Fibroblast of mammary gland (primary cell): ENCODE measurements at places on chromosomes 5 and 9.

DNA sequence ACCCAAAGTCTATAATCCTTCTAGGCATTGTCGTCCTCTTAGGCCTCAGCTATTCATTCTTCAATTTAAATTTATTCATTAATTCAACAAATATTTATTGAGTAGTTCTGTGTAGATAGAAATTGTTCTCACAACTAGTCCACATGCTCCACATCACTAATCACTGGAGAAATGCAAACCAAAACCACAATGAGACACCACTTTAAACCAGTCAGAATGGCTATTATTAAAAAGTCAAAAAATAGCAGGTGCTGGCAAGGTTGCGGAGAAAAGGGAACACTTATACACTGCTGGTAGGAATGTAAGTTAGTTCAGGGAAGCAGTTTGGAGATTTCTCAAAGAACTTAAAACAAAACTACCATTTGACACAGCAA is 51.1 kb upstream of the TNFSF15 start:
- peak; percentile 34 for DNase-seq

GRCh38 chr9:1461812-1462211 is 411.7 kb downstream of the DMRT2 start:
- DNase-seq, result no peak

DNA sequence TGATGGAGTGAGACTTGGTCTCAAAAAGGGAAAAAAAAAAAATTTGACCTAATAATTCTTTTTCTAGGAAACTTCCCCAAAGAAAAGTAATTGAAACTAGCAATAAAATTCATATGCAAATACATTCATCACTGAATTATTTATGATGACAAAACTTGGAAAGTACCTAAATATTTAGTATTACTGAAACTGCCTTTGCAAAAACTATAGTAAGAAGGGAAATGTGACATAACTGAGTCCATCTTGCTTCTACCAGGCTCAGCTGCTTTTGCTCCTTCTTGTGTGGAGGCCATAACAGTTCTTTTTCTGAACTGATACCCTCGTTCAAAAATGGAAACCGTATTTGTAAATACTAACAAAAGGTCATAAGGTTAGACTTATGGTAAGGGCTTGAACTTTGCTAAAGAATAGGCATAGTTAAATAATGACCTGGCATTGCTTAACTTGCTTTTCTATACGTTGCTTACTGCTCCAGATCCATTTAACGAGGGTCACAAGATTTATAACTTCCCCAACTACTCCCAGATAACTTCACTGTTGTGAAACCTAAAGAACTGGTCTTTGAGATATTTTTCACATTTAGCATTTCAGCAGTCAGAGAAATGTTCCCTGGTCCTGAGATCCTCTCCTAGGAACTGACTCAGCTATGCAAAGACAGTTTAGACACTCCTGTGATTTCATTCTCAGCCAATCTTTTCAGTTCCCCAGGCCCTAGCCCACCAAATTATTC is 68.4 kb downstream of the CFAP95 start:
- DNase-seq, result no peak

DNA sequence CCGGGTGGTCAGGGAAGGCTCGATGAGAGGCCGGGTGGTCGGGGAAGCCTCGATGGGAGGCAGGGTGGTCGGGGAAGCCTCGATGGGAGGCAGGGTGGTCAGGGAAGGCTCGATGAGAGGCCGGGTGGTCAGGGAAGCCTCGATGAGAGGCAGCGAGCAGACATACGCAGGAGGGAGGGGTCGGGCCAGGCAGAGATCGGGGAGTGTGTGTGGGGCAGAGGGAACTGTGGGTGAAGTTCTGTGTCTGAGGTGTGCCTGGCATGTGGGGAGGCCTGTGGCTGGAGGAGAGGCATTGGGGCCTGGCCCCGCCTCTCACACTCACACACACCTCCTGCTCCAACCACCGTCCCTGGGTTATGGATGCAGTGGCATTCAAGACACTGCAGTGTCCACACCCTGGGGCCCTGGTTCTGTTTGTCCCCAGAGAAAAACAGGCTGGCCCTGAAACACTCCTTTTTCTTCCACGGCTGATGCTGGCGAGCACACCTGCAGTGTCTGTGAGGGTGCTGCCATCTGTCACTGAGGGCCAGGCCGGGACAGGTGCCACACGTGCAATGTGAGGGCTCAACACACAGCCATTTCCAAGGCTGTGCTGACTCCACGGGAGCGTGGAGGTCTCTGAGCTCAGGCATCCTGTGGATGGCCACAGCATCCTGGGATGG is 6.5 kb upstream of the PLEKHG4B start:
- DNase-seq, result no peak

DNA sequence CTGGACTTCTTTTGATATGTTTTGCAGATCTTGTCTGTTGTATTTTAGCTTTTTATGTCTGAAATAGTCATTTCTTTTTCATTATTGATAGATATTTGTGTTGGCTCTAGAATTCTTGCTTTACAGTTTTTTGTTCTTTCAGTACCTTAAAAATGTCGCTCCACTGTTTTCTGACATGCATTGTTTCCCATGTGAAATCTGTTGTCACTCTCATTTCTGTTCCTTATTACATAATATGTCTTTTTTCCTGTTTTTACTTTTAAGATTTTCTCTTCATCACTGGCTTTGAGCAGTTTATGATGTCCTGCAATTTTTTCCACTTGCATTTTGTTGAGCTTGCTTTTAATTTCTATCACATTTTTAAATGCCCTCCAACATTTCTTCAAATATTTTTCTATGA is 270.4 kb upstream of the TARS1 start:
- peak; percentile 34 for DNase-seq

DNA sequence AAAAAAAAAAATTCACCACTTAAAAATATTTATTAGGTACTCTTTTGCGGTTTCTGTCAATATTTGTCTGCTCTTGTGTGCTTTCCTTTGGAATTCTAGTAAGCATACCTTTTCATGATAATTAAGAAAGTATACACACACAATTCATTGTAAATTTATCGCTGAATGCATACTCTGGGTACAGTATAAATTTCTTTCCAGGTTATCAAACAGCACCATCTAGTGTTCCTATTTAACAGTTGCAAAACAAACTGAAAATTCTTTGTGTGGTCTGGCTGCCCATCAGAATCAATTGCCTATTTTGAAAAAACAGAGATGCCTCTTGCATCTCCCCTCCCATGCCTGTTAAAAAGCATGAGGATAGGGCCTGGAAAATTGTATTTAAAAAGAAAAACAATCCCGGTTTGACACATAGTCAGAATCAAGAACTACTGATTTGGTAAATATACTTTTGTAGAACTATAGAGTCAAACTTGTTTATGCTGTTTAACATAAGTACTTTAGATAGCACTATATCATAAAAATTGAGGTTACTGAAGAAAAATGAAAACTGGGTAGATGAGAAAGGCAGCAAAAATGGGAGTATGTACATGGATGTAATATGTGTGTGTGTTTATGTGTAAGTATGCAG is 16.2 kb downstream of the PGGT1B start:
- peak; percentile 53 for DNase-seq

DNA sequence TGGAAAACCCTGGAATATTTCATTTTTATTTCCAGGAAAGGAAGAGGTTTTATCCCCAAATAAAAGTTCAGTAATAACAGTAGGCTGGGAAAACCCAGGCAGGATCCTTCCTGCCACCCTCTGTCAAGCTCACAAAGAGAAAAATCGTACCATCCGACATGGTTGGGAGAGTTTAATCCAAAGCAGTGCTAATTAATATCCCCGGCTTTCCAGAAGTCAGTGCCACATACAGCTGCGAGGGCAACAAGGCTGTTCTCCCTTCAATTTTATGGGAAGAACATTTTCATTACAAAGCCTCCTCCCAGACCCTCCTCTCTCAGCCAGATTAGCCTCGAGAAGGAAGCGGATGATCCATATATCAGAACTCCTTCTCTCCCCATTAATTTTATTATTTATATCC is 95.5 kb downstream of the PAX5 start:
- DNase-seq, result no peak

DNA sequence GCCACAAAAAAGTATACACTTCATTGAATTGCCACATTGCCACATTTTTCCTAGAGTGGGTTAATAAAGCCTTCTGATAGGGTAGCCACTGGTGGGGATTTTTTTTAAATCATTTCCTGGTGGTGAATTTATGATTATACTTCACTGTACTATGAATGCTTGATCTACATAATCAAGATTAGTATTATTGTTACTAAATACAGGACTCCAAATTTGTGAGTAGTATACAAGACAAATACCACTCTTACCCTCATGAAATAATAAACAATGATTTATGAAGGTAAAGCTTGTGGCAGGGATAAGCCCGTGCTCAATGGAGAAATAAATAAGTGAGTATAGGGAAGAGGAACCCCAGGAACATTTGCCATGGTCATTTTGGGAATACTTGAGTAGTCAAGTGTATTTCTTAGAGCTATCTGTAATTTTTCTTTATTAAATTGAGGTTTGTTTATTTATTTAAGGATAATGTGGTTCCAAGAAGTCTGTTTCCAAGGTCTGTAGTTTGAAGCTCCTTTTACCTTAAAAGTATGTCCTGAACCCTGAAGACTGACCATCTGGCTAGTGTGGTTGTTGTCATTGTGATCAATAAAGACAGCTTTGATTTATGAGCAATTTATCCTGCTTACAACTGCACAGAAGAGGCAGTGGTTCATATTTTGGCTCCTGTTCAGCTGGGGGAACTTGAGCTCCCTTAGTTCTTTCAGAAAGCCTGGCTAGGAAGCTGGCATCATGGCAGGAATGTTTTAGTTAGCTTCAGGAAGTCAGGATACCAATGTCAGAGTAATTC is 118.6 kb downstream of the ZSWIM6 start:
- DNase-seq, result peak; percentile 78

GRCh38 chr5:74201334-74202081 is 439.0 kb downstream of the ENC1 start:
- peak; percentile 30 for DNase-seq

DNA sequence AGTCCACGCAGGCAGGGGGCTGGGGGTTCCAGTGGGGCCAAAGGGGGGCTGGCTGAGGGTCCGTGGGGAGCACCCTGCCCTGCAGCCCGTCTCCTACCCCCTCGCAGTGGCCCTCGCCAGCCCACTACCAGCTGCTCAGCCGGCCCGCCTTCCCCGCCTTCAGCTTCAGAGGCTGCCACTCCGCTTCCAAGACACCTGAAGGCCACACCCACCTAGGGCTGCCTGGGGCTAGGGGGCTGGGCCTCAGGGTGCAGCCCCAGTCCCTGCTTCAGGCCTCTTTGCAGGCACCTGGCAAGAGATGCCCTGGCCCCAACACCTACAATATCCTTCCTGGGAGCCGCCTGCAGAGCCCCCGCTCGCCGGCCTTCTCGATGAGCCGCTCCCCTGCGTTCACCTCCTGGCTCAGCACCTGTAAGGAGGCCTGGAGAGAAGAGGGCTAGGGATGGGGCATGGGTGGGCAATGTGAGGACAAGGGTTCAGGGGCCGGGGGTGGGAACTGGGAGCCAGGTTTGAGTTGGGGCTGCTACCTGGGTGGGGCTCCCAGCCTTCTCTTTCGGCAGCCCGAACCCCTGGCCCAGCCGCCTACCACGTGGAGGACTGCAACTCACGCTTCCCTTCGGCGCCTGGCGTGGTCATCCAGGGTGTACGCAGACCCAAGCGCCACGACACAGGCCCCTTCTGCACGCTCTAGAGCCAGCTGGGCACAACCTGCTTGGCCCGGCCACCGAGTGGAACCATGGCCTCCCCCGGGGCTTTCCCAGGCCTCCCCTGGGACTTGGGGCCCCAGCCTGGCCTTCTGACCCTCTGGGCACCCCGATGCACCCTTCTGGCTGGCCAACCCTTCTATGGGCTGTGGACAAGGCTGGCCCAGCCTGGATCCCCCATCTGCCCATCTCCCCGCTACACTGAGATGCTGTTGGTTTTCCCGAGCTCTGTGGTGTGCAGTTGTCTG is 1.7 kb downstream of the STPG3 start:
- no peak for DNase-seq

- DNase-seq, result no peak
These were observed 31.5 kb upstream of the SGCD start for GRCh38 chr5:156295431-156295830.

GRCh38 chr9:98324801-98325200 is 69.4 kb upstream of the TBC1D2 start:
- no peak for DNase-seq

DNA sequence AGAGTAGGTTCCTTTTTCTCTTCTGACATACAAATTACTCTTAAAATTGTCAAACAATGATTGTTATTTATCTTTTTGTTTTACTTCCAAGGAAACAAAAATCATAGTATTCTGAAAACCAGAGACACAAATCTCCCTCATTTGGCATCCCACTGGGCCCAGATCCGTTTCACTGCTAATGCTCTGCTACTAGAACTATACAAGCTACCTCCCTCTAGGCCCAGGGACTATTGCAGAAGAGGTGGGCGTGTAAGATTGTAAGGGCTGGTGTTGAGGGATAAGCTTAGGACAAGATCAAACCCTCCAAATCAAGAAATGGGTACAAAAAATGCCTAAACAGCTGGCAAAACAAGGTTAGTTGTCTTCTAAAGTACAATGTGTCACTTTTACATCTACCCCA is 928.9 kb upstream of the CDH10 start:
- DNase-seq, result no peak

GRCh38 chr5:109997161-109997560 is 307.4 kb downstream of the MAN2A1 start:
- no peak for DNase-seq

DNA sequence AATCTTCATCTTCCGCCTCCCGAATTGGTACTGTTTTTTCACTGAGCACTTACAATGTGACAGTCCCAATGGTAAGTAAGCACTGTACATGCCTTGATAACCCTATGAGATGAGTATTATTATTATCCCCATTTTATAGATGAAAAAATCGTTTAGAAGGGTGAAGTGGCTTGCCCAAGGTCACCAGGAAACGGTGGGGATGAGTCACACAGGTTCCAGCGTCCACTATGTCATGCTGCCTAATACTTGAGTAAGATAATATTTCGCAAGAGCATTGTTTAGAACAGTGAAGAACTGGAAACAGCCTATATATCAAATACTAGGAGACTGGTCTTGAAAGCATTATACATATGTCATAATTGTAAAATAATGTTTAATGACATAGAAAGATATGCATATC is 12.9 kb downstream of the HAND1 start:
- DNase-seq, result peak; percentile 88

GRCh38 chr5:10904862-10905432 is 143.9 kb upstream of the DAP start:
- no peak for DNase-seq

DNA sequence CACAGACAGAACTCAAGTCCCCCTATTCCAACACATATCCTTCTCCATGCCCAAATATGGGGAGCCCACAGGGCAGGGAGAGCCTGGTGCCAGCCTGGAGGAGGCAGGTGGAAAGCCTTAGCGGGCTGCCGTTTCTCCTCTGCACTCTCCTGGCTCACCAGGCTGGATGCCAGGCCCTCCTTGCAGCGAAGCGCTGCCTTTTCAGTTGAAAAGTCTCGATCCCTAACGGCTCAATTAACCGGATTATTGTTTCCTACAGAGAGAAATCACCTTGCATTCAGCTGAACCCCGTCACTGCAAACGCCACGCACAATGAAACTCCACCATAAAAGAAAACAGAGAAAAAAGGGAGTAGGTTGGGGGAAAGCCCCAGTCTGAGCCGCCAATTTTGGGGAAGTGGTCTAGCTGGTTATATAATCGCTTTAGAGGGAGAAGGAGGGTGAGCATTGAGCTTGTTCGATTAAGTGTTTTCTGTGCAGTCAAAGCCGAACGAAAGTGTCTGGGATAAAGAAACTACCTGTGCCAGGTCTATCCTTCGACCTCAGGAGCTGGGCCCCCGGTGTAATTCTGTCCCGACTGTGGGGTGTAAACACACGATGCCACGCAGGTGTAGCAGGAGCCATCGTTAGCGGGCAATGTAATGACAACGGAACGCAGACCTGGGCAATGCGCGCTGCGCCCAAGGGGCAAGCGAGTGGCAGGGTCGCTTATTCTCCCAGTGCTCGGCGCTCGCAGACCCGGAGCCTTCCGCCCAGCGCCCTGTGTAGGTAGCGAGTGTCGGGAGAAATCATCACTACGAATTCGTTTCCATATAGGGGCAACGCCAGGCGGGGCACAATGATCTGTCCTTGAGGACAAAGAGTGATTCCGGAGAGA is 3.8 kb downstream of the BARHL1 start:
- no peak for DNase-seq
